ENCODE measurements at places on chromosomes 6 and 20.
A peak's percentile ranks its signal among the peaks of the same experiment; 100 is the strongest.

DNA sequence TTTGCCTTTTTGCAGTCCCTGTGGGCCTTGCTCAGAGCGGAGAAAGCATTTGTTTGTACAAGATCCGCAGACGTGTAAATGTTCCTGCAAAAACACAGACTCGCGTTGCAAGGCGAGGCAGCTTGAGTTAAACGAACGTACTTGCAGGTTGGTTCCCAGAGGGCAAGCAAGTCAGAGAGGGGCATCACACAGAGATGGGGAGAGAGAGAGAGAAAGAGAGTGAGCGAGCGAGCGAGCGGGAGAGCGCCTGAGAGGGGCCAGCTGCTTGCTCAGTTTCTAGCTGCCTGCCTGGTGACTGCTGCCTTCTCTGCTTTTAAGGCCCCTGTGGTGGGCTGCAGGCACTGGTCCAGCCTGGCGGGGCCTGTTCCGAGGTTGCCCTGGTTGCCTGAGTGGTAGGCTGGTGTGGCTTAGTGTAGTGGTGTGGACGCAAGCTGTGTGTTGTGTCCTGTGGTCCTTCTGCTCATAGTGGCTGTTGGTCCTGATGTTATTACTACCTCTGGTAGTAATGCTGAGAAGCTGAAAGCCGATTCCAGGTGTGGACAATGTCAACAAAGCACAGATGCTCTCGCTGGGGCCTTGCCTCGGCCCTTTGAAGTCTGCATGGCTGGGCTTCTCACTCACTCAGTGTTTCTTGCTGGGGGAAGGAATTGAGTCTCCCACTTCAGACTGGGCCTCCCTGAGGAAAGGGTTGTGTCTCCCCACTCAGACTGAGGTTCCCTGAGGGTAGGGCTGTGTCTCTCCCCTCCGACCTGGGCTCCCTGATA lies 12.1 kb downstream of the VEGFA start:
- DNase-seq, result no peak

- no peak for DNase-seq
These were observed 223.0 kb downstream of the QKI start for GRCh38 chr6:163637524-163637923.

- peak; percentile 13 for DNase-seq
These were observed 6.2 kb upstream of the RAET1E start for GRCh38 chr6:149903938-149904611.

DNA sequence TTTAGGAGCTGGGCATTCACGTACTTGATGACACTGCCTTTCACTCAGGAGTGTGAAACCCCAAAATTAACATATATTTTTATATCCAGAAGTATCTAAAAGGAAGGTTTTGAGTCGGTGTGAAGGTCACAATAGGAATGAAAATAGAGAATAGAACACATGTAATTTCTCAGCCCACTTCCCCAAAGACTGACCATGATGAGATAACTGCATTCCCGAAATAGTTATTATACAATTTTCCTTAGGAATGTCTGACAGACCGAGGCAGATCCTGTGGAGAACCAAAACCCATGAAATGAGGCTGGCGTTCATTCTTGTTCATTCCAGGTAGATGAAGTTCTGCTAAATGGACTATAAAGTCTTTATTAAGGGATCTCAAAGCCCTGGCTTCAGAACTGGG lies 10.3 kb downstream of the NSFL1C start:
- DNase-seq, result no peak

GRCh38 chr6:136918706-136919105 lies 3.4 kb upstream of the SLC35D3 start:
- DNase-seq, result no peak

- no peak for DNase-seq
These were observed 90.5 kb upstream of the FERMT1 start for GRCh38 chr20:6213311-6213710.

DNA sequence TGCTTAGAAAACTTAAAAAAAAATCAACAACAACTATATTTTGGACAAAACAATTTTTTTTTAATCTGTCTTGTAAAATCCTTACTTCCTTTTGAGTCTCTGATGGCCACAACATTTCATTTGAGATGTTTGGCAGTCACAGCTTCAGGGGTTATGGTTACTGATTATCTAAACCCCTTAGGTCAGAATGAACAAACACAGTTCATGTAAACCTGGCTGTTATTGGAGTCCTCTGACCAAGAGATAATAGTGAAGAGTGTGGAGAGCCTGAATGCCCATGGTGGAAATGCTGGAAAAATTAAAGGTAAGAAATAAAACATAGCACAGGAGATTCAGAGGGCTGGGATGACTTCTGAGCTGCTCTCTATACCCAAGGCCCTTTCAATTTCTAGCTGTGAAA lies 38.2 kb downstream of the TMX4 start:
- no peak for DNase-seq

DNA sequence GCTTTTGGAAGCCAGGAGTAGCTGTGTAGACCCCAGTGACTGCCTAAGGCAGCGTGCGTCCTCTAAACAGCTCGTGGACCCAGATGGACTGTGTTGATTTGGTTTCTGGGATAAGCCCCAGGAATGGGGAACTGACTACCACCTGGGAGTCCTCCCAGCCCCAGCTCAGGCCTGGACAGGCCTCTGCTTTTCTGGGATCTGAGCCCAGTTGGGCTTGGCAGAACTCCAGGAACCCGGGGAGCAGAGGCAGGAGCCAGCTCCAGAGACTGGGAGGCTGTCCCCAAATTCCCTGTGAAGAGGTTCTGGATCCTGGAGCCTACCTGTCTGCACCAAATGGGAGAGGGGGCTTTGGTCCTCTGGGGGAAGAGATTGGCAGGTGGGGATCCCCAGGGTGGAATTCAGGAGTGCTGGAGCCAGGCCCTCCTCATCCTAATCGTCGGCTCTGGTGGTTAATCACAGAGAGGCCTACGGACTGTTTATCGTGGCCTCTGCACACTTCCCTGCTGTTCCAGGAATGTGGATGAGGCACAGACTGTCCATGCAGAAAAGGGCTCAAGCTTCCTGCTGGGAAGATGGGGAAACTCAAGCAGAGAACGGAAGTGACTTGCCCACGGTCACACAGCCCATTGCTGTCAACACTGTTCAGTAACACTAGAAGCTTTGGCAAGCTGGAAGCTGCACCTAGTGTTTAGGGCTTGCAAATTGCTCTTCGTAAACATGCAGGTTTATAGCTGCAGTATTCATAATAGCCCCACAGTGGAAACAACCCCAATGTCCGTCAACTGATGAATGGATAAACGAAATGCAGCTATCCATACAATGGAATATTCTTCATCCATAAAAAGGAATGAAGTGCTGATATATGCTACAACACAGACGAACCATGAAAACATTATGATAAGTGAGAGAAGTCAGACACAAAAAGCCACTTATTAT lies 100.6 kb downstream of the KCNB1 start:
- DNase-seq, result peak; percentile 83

DNA sequence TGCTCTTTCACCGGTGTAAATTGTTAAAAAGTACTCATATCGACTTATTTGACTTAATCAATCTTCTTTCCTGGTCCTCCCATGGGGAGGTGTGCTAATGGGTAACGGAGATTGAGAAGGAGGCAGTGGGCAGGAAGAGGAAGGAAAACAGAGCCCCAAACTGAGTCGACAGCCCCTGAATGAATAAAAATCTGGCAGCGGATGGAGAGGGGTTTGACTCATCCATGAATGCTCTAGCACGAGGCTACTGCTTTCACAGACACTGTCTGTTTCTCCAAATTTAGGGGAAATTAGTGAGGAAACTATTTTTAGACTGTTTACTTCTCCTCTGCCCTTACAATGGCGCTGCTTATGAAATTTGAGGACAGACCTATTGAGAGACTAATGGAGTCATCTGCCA lies 142.2 kb upstream of the ATXN1 start:
- DNase-seq, result no peak

DNA sequence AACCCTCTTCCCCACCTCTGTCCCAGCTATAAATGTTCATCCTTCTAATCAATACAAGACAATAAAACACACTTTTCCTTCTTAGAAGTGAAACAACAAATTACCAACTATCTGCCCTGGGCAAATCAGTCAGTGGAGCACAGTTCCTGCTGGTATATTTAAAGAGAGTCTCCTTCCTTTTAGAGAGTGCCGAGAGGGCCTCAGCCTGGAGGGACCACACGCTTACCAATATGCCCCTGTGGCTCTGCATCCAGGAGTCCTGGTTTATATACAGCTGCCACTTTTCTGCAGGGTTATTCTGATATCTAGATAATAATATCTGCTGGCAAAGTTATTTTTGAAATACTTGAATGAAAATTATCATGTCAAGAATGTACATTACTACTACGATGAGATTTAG lies 87.4 kb upstream of the KCNK16 start:
- DNase-seq, result no peak

- DNase-seq, result no peak
These were observed 38.8 kb downstream of the SRC start for GRCh38 chr20:37384683-37385174.

DNA sequence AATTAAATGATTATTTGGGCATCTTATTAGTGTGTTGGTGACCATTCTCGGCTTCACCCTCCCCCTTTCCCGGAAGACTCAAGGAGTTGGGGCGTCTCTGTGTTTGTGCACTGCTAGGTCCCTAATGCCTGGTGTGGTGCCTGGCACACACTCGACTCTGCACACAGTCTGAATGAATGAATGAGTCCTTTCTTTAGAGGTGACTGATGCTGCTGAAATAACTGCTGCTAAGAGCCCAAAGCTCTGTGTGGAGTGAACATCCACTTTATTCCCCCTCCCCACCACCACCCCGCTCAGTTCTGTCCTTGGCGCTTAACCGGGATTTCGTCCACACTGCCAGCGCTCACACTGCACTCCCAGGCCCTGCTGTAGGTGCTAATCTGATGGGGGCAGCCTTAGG lies 1.2 kb upstream of the PHACTR3 start:
- no peak for DNase-seq
